GM10248 (cell line): ENCODE measurements at places on chromosomes 7 and 10.
A peak's percentile ranks its signal among the peaks of the same experiment; 100 is the strongest.

DNA sequence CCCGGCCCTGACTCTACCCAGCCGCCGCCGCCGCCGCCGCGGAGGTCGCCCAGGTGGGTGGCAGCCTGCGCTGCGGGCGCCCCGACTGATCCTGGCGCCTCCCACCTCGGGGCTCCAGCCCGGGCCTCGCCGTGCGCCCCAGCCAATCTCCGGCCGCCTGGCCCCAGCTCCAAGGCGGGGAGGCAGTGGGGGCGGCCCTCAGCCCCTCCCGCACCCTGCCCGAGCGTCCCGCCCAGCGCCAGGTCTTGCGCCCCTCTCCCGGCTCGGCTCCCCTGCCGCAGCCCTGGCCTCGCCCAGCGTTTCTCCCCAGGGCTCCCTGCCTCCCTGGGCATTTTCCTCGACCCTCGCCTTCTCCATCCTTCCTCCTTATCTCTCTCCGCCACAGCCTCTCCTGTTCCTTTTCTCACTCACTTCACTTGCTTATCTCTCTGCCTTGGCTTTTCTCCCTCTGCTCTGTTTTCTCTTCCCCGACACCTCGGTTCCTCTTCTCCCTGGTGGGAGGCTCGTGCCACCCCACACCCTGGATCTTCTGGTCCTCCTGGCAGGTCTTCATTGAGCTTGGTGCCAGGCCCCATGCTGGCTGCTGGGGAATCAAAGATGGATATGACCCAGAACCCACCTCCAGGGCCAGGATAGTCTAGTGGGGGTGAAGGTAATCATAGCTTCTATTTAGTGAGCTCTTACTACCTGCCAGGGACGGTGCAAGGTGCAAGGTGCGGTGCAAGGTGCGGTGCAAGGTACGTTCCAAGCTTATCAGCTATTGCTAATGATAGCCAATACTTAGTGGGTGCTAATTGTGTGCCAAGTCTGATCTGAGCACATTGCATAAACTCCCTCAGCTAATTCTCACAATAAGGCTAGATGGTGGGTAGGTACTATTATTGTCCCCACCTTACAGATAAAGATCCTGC, at the start of gene SFRP5:
Gene SFRP5 (minus strand): TSS at position 87 of the 911 bp plus-strand sequence. CDS start 166 bp downstream, outside the sequence.
- no peak for DNase-seq

DNA sequence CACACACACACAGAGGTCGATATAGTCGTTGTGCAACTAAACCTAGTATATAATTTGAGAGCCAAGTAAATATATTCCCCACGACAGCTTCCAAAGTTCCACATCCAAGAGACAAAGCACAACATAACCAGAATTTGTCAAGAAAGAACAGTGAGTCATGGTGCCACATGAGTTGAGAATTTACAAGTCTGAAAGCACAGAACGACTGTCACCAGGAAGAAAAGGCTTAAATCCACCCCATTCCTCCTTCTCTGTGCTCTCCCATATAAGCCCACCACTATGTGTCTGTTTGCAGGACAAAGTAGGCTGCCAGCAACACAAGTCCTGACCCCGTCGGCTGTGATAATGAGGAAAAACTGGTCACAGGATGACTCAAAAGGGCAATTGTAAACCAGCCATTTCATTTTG, 32.8 kb downstream of the GSAP start:
- DNase-seq = no peak

DNA sequence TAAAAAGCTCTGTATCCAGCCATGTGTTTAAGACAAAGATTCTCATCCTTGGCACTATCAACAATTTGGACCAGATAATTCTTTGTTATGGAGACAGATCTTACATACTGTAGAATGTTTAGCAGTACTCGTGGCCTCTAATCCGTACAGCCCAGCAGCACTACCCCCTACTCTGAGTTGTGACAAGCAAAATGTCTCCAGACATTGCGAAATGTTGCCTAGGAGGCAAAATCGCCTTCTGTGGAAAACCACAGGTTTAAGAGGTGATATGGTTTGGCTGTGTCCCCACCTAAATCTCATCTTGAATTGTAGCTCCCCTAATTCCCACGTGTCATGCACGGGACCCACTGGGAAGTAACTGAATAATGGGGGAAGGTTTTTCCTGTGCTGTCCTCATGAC, 186.7 kb downstream of the CHCHD3 start:
- DNase-seq = no peak

GRCh38 chr7:26616235-26616634, 248.2 kb downstream of the SKAP2 start:
- no peak for DNase-seq

- DNase-seq = no peak
Measured at GRCh38 chr7:130894146-130894908, 160.3 kb upstream of the KLF14 start.

- no peak for DNase-seq
Measured at GRCh38 chr7:114670676-114671075, 251.2 kb upstream of the MDFIC start.

DNA sequence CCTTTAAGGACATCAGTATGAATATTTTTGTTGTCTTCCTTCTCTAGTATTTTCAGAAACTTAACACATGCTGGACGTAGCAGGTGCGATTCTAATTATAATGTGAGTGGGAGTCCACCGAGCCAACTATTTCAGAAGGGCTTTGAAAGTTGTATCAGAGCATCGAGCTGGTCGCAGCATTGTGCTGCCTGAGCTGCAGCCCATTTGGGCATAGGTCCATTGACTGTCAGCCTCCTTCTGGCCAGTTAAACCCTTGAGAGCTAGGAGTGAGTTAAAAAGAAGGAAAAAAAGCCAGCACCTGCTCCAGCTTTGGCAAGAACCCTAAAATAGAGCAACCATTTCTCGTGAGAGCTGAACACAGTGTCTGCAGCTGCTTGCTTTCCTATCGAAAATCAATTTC, 47.8 kb downstream of the SLC35G1 start:
- no peak for DNase-seq

- DNase-seq = no peak
Measured at GRCh38 chr7:139355320-139355719, 4.4 kb upstream of the LUC7L2 start.

DNA sequence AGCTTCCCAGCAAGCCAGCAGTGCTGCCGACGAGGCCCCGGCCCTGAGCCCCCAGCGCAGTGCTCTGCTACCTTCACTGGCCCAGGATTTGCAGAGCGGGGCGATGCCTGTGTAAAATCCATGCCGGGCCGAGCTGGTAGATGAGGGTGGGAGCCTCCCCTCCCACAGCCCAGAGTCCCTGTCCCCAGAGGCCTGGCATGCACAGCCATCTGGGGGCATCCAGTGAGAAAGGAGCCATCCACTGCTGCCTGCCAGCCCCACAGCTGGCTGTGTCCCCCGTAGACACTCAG, 116.7 kb downstream of the RGS10 start:
- DNase-seq = no peak

GRCh38 chr10:23927576-23928325, 281.2 kb upstream of the KIAA1217 start:
- no peak for DNase-seq

GRCh38 chr10:1434202-1434601, 303.1 kb downstream of the ADARB2 start:
- no peak for DNase-seq

- DNase-seq = no peak
Measured at GRCh38 chr7:132666071-132666773, 90.0 kb upstream of the PLXNA4 start.

GRCh38 chr10:132462463-132463332, 65.7 kb downstream of the PWWP2B start:
- DNase-seq = no peak

DNA sequence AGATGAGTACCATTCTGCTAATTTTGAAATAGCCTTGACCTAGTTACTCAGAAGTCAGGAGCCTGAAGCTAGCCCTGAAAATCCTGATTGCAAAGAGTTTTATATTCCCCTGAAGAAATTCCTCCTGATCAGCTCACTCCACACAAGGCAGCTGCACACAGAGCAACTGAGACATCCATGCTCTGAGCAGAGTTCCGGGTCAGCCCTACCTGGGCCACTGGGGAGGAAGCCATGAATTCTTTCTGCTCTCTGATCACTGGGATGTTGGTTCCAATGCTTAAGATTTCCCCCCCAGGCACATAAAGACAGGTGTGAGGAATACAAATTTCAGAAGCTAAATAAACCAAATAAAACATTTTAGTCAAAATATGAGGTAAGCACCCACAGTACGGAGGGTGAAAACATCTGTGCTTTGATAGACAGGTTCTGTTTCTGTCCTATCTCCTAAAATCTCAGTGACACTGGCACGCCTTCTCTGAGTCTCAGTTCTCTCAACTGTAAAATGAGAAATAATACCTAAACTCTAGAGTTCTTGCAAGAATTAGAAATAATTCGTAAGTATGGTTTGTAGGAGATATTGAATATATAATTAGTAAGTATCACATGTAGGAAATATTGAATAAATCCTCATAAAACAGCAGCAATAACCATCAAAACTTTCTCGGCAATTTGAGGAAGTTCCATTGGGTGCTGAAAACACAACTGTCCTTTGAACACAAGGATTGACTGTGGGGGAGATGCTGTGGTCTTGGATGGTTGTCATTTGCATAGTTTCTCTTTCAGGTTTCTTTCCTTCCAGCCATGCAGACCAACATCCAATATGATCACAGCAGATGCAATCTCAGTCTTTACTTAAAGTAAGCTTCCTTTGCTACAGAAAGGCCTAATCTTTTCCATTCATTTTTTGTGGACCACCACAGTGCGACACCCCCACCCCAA, 133.0 kb upstream of the TNS3 start:
- DNase-seq = peak; percentile 68

GRCh38 chr7:69603937-69604494, 5.7 kb downstream of the AUTS2 start:
- peak; percentile 39 for DNase-seq

DNA sequence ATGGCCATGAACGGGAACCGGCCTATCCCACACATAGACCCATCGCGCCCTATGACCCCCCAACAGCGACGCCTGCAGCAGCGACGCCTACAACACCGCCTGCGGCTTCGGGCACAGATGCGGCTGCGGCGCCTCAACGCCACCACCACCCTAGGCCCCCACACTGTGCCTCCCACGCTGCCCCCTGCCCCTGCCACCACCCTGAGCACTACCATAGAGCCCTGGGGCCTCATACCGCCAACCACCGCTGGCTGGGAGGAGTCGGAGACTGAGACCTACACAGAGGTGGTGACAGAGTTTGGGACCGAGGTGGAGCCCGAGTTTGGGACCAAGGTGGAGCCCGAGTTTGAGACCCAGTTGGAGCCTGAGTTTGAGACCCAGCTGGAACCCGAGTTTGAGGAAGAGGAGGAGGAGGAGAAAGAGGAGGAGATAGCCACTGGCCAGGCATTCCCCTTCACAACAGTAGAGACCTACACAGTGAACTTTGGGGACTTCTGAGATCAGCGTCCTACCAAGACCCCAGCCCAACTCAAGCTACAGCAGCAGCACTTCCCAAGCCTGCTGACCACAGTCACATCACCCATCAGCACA, 9.5 kb downstream of the POLD2 start:
- DNase-seq = no peak

DNA sequence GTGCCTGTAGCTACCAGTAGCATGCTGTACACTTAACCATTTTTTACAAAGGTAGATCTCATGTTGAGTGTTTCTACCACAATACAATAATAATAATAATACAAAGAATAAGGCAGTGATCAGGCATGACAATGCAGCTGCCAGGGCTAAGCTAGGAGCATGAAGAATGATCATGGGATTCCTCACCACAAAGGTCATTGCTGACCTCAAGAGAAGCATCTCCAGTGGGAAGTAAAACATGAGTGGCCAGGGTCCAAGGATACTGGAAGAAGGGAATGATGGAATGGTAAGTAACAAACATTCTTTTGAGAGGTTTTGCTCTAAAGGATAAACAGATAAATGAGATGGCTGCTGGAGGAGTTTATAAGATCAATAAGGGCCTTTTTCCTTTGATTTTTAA, 591.1 kb downstream of the TNS3 start:
- no peak for DNase-seq

GRCh38 chr10:122515588-122516231, 44.8 kb upstream of the DMBT1 start:
- peak; percentile 45 for DNase-seq

DNA sequence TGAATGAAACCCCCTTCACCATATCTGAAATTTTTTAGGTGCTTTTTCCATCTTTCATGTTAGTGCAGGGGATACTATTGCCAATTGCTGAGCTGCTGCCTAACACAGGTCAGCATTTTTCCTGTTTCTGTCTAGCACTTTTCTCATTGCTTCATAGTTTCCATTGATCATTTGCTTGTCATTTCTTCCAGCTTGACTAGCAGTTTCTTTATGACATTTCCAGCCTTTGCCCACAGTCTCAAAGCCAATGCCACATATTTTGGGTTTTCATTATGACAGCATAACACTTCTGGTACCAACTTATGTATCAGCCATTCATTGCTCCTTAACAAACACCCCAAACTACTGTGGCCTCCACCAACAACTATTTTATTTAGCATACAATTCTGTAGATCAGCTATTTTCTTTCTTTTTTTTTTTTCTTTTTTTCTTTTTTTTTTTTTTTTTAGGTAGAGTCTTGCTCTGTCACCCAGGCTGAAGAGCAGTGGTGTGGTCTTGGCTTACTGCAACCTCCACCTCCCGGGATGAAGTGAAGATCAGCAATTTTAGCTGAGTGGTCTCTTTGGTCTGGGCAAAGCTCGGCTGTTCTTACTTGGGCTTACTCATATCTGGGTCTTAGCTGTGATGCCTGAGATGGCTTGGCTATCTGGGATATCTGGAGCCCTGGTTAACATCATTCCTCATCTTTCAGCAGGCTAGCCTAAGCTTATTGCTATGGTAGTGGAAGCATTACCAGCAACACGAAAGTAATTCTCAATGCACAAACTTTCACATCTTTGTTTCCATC, 102.3 kb downstream of the EPC1 start:
- peak; percentile 36 for DNase-seq

GRCh38 chr10:128892005-128892404, 575.0 kb upstream of the MGMT start:
- no peak for DNase-seq

GRCh38 chr7:77855371-77856083, 57.0 kb downstream of the PHTF2 start:
- no peak for DNase-seq

DNA sequence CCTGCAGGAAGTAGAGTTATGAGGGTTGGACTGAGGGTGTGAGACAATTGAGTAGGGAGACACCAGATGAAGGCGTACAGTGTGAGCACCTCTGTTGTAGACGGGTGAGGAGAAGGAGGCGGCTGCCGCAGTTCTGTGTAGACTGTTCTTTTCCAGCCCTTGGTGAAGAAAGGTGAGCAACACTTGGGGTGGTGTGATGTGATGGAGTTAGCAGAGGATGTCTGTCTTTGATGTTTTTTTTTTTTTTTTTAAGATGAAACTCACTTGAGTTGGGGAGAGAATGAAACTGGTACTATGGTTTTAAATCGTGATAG, 42.8 kb upstream of the RNF216 start:
- peak; percentile 15 for DNase-seq

DNA sequence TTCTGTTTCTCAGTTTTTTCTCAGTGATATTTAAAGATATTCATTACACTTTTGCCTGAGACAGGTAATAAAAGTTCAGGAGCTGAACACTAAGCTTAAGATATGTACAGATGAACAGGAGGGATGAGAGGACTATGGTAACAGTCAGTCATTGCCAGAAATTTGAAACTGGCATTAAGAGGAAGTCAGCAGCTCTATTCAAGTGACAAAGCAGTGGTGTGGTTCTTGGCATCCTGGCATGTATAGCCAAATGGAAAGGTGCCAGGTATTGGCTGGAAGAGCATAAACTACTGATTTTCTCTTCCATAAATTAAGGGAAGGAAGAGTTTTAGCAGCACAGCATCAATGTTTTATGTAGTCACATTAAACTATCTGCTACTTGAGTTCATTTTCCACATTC, 22.7 kb downstream of the HOXA1 start:
- no peak for DNase-seq
